Epithelial cell of prostate (primary cell): ENCODE measurements at places on chromosomes 2 and 18.

DNA sequence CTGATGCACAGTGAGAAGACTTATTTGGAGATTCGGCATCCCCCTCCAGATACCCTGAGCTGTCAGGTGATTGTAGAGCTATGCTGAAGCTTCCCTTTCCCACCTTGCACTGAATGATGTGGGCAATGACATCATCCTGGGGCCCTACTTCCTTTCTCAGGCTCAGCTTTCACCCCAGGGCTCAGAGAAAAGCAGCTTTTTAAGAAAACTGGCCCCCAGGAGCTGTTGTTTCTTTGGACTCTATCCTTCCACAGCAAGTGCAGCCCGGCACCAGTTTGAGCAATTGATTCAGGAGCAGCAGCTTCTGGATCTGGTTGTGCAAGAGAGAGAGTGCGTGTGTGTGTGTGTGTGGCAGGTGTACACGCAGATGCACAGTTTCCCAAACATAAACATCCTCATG is 251.3 kb downstream of the ANAPC1 start:
- DNase-seq: no peak

DNA sequence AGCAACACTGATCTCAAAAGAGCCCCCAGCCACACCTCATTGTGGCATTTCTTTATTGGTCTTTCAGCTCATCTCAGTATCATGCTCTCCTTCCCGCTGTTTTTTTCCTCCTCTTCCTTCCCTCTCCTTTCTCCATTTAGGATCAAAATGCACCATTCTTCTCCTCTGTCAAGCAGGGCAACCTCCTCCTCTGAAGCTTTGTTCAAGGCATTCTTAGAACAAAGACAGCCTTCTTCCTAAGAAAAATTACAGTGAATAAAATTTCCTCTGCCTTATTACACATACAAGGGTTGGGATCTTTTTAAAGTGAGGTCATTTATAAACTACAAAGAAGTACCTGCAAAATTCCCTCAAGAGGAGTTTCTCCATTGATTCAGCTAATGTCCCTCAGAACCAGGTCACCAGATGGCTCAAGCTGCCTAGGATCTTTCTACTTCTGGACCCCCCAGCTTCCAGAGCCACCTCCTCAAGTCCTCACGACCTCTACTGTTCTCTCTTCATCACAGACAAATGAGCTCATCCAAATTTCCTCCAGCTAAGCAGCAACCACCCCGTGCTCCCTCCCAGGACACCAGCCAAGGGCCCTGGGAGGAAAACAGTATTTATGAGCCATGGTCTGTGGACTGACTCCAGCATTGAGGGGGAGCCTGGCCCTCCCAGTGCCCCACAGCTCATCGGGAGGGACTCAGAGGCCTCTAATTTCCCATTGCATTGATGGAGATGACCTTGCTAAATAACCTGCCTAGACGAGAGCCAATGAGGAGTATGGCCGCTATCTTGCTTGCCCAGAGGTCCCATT is 18.0 kb downstream of the SFXN5 start:
- no peak for DNase-seq

- no peak for DNase-seq
Measured at GRCh38 chr2:234753701-234754100, 198.1 kb upstream of the SH3BP4 start.

GRCh38 chr18:42271647-42272414 is 316.8 kb downstream of the PIK3C3 start:
- DNase-seq: no peak
